ENCODE measurements at places on chromosomes 2 and 18.

DNA sequence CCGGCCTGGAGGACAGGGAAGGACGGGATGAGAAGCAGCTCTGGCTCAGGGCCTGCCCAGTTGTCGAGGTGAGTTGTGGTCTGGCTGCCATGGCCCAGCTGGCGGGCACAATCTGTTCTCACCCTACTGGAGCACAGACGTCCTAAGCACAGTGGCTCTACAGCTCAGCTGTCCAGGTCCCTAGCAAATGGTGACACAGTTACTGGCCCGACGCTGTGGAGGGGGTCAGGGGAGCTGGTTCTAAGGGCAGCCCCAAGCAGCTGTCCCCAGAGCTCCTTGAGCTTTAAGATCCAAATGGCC is 32.9 kb downstream of the KCNK3 start:
- no peak for DNase-seq

GRCh38 chr2:41933585-41934320 is 114.1 kb upstream of the PKDCC start:
- DNase-seq = no peak

GRCh38 chr2:160352500-160352899 is 141.1 kb downstream of the RBMS1 start:
- DNase-seq = no peak

DNA sequence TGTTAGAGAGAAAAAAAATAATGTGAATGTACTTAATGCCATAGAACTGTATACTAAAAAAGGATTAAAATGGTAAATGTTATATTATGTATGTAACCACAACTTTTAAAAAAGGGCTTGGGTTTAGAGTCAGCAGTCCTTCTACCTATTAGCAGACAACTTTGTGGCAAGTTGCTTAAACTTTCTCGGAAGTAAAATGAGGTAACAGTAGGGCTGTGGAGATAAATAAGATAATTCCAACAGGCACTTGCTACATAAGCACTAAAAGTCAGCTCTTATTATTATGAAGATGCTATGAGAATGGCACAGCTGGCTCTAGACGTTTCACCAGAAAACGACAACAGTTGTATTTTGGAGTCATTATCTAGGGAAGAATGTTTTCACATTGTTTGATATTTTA is 31.3 kb downstream of the AAK1 start:
- DNase-seq = no peak

DNA sequence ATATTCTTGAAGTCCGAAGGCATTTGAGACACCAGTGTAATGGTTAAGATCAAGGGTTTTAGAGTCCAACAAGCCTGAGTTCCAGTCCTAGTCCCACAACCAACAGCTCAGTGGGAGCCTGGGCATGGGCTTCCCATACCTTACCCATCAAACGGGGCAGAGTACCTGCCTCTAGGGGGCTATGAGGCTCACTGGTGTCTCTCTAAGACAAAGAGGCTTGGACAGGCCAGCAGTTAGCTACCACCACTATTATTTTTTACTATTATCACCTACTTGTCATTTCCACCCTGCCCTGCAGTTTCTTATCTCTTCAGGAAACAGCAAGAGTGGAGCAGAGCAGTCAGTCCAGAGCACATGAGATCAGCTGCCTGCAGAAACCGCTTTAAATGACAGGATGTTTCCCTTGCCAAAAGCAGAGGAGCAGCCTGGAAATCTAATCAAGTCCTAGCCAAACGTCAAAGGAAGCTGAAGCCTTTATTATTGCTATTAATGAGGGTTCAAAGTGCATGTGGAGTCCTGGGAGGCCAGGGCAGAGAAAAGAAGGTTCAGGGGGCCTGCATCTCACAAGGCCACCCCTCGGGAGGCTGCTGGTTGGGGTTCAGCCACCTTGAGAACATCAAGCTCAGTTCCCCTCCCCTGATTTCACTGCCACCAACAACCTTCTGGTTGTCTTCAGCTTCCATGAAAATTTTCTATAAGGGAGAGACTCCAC is 66.6 kb downstream of the STPG4 start:
- DNase-seq = no peak

GRCh38 chr18:27704736-27705361 is 472.1 kb downstream of the CDH2 start:
- DNase-seq = no peak

- no peak for DNase-seq
Measured at GRCh38 chr18:13532406-13533075, 193.8 kb downstream of the FAM210A start.

- DNase-seq = no peak
Measured at GRCh38 chr2:174569678-174570077, 27.9 kb downstream of the WIPF1 start.

- DNase-seq = no peak
Measured at GRCh38 chr18:55566456-55566935, 21.5 kb downstream of the TCF4 start.

GRCh38 chr2:190277234-190278112 is 42.2 kb downstream of the HIBCH start:
- DNase-seq = peak; percentile 49

DNA sequence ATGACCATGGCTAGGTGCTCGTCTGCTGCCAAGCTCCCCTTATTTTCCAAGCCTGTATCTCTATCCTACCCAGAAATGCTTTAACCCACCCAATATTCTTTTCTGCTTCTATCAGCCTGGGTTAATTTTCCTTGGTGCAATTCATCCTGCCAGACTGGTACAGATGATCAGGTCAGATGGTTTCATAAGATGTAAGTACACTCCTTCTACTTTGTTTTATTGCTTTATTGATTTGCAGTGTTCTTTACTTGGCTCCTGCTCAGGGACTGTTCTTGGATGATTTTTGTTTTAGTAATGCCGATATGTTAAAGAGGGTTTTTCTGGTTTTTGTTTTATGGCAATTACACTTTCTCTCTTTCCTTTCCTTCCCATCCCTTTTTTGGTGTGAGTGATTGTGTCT is 2.4 kb upstream of the SGO2 start:
- no peak for DNase-seq

DNA sequence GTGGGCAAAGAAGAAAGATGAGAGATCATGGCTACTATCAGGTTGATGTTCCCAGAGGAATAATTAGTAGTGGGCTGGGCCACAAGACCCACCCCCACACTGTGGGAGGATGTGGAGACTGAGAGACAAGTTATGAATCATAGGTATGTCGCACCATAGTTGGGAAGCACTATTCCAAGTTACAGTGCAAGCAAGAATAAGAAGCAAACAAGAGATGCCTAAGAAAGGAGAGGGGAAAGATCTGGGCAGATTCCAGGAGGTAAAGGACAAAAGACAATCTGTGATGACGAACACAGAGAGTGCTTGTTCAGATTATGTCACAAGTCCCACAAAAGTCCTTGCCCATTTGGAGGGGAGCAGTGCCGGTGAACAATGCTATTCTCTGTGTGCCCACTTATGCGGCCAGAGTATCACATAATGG is 56.6 kb downstream of the FAM228A start:
- DNase-seq = no peak

GRCh38 chr18:79543861-79544385 is 135.7 kb upstream of the CTDP1 start:
- no peak for DNase-seq

DNA sequence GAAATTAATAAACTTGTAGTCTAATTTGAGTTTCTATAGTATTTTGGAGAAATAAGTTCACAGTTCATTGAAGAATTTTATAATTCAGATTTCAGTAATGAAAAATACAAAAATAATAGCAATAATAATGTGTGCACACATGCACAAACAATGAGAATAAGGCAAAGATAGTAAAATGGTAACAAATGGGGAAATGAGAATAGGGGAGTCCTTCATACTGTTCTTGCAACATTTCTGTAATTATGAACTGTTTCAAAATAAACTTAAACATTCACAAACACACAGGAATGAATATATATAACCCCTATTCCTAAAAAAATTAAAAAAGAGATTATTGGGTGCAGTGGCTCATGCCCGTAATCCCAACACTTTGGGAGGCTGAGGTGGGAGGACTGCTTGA is 63.9 kb downstream of the SPRED2 start:
- no peak for DNase-seq

GRCh38 chr2:12507295-12507694 is 209.4 kb upstream of the TRIB2 start:
- no peak for DNase-seq

DNA sequence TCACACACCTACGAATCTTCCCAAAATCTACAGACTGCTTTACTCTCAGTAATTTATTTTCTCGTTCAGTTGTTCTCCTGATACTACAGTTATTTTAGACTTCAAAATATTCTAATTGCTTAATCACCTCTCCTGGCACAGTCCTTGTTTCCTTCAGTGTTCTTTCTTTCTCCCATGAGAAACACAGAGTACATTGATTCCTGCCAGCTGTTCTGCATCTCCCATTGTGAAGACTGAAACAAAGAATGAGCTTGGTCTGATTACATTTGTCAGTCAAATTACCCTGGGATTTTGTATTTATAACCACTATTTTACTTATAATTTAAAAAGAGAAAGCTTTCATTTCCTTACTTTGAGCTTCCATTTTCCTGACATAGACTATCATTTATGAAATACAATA is 63.9 kb upstream of the TANK start:
- DNase-seq = no peak

Measured in RKO (cell line).